ENCODE measurements at places on chromosomes 7 and 10.

GRCh38 chr10:100723770-100724530 lies 21.4 kb upstream of the PAX2 start:
- peaks cover 84% of the 10 kb centered on the region for H3K27me3 ChIP-seq
- H3K27ac ChIP-seq, result no peak overlapping the region
- H3K4me3 ChIP-seq, result no peak overlapping the region
- no peaks in the 10 kb centered on the region for H3K36me3 ChIP-seq

- no peak for DNase-seq
- H3K27me3 ChIP-seq, result peaks cover 3% of the 10 kb centered on the region
- no peaks in the 10 kb centered on the region for H3K36me3 ChIP-seq
These were observed 253.3 kb downstream of the TNS3 start for GRCh38 chr7:47328392-47329319.

DNA sequence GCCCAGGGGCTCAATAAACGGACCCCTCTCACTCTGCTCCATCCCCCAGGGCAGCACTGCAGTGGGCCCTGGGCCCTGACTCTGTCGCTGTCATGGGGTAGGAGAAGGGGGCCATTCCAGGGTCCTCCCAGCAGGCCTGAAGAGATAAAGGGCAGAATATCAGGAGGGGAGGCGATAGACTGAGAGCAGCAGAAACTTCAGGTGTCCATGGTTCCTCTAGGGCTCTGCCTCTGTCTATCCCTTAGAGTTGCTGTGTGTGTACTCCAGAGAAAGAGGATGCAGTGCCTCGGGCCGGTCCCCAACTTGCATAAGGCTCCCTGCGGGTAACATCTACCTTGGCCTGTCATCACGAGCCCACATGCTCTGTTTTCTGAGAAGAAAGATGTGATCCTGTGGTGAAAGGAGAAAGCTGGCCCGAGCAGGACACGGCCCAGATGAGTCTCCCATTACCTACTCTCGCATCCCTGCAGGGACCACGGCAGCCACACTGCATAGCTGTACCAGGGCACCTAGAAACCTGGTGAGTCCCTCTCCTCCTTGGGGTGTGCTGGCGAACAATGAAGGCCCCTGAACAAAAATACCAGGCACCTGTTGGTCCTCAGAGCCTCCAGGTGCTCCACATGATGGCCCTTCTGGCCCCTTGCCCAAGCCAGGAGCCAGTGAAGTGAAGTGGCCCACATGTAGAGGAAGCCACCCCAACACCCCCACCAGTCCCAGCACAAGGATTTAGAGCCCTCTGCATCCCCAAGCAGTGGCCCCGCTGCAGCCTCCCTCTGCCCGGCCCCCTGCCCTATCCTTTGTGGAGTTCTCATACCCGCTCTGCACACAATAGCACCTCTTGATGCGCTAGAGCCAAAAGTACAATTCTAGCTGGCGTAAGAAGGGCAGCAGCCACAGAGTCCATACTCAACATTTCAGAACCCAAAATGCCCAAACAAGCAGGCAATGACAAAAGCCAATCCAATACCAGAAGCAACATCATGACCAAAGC lies 106.8 kb downstream of the ARHGAP22 start:
- no peak overlapping the region for H3K27ac ChIP-seq
- no peaks in the 10 kb centered on the region for H3K36me3 ChIP-seq
- H3K4me1 ChIP-seq, result peaks cover 11% of the 10 kb centered on the region
- H3K27me3 ChIP-seq, result peaks cover 11% of the 10 kb centered on the region
- H3K4me3 ChIP-seq, result no peak overlapping the region

- H3K4me1 ChIP-seq, result no peaks in the 10 kb centered on the region
- no peaks in the 10 kb centered on the region for H3K36me3 ChIP-seq
- H3K4me3 ChIP-seq, result no peak overlapping the region
- H3K27ac ChIP-seq, result no peak overlapping the region
- no peak for DNase-seq
These were observed 575.6 kb downstream of the POM121L12 start for GRCh38 chr7:53611043-53611442.

- H3K36me3 ChIP-seq, result no peaks in the 10 kb centered on the region
- no peaks in the 10 kb centered on the region for H3K27me3 ChIP-seq
- no peaks in the 10 kb centered on the region for H3K4me1 ChIP-seq
- no peak overlapping the region for H3K4me3 ChIP-seq
These were observed 3.5 kb upstream of the DEPP1 start for GRCh38 chr10:44982114-44982460.

DNA sequence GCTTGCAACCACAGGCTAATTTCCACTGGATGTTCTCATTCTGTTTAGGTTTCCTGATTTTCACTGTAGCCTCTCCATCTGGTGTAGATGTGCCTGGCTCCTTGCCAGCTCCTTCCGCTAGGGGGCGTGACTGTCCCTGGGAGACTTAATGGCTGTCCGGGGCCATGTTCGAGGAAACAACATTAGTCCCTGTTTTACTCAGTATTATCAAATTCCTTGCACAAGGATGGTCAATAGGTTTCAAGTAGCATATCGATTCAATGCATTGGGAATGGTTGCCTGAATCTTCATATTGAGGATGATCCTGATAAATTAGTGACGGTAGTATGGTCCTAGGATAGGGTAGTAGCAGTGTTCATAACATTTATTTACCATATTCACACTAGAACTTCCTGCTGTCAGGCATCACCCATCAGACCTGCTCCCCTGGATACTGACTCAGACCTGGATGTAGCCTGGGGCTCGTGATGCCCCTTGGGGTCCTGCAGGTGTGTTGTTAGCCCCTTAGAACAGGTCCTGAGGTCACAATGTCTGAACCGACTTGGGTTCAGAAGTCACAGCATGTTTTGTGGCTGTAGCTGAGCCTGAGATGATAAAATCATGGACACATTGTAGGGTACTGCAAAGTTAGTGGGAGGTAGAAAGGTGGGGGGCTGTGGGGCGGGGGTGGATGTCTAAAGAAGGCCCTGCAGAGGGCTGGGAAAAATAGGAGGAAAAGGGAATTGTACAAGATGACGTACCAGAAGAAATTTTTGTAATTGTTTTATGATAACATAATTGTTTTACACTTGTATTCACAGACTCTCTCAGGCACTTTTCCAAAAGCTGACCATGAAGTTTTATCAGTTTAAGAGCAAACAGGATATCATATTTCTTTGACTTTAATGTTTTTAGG lies 8.9 kb upstream of the EXOC6 start:
- H3K4me3 ChIP-seq, result no peak overlapping the region
- no peaks in the 10 kb centered on the region for H3K27me3 ChIP-seq
- H3K27ac ChIP-seq, result no peak overlapping the region
- H3K36me3 ChIP-seq, result no peaks in the 10 kb centered on the region
- H3K4me1 ChIP-seq, result peaks cover 3% of the 10 kb centered on the region
- DNase-seq, result peak; percentile 73

GRCh38 chr10:79980711-79981110 lies 31.8 kb upstream of the SFTPD start:
- peaks cover 22% of the 10 kb centered on the region for H3K4me1 ChIP-seq
- no peaks in the 10 kb centered on the region for H3K36me3 ChIP-seq
- H3K27ac ChIP-seq, result no peak overlapping the region
- peaks cover 59% of the 10 kb centered on the region for H3K27me3 ChIP-seq
- peak overlapping the region; percentile 61 for H3K4me3 ChIP-seq

DNA sequence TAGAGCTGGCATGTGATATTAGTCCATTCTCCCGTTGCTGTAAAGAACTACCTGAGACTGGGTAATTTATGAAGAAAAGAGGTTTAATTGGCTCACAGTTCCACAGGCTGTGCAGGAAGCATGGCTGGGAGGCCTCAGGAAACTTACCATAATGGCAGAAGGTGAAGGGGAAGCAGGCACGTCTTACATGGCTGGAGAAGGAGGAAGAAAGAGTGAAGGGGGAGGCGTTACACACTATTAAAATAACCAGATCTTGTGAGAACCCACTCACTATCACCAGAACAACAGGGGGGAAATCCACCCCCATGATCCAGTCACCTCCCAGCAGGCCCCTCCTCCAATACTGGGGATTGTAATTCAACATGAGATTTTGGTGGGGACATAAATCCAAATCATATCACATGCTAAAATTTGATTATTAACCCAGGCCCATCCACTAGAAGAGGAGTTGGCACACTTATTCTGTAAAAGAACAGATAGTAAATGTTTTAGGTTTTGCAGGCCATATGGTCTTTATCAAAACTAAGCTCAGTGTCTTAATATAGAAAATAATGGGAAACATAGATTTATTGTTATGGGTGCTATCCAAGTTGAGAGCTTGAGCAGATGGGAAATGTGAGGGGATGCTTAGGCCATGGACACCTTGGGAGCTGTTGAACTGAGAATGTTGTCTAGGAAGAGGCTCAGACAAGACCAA lies 18.6 kb upstream of the HK1 start:
- no peaks in the 10 kb centered on the region for H3K27me3 ChIP-seq
- H3K4me3 ChIP-seq, result no peak overlapping the region
- peaks cover 7% of the 10 kb centered on the region for H3K4me1 ChIP-seq

- no peaks in the 10 kb centered on the region for H3K27me3 ChIP-seq
- no peak for DNase-seq
- no peak overlapping the region for H3K4me3 ChIP-seq
- no peak overlapping the region for H3K27ac ChIP-seq
- H3K36me3 ChIP-seq, result peaks cover 78% of the 10 kb centered on the region
These were observed 60.0 kb downstream of the WAC start for GRCh38 chr10:28592953-28593352.

DNA sequence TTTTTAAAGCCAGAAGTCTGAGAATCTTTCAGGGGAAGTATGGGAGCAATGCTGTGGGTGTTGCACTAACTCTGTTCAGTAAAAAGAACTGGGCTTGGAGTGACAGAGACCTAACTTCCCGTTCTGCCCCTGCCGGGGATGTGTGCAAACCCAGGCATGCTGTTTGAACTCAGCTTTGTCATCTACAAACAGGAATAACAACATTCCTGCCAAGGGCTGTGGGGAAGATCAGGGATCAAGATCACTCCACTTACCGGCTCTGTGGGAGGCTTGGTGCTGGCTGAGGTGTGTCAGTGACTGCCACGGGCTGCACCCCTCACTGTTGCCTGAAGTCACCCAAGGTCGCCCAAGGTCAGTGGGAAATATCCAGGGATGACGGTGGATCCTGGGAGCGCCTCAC lies 23.1 kb upstream of the DRGX start:
- H3K4me1 ChIP-seq, result no peaks in the 10 kb centered on the region
- DNase-seq, result no peak
- no peak overlapping the region for H3K27ac ChIP-seq
- peaks cover 17% of the 10 kb centered on the region for H3K27me3 ChIP-seq

GRCh38 chr10:6411436-6411835 lies 168.6 kb downstream of the PRKCQ start:
- H3K27ac ChIP-seq, result no peak overlapping the region
- no peaks in the 10 kb centered on the region for H3K27me3 ChIP-seq
- H3K4me1 ChIP-seq, result peaks cover 38% of the 10 kb centered on the region
- H3K36me3 ChIP-seq, result no peaks in the 10 kb centered on the region
- no peak overlapping the region for H3K4me3 ChIP-seq
- no peak for DNase-seq

- no peak for DNase-seq
- H3K4me3 ChIP-seq, result no peak overlapping the region
- H3K27ac ChIP-seq, result no peak overlapping the region
- H3K27me3 ChIP-seq, result peaks cover 11% of the 10 kb centered on the region
- H3K36me3 ChIP-seq, result no peaks in the 10 kb centered on the region
These were observed 98.8 kb downstream of the HECW1 start for GRCh38 chr7:43211286-43211685.

DNA sequence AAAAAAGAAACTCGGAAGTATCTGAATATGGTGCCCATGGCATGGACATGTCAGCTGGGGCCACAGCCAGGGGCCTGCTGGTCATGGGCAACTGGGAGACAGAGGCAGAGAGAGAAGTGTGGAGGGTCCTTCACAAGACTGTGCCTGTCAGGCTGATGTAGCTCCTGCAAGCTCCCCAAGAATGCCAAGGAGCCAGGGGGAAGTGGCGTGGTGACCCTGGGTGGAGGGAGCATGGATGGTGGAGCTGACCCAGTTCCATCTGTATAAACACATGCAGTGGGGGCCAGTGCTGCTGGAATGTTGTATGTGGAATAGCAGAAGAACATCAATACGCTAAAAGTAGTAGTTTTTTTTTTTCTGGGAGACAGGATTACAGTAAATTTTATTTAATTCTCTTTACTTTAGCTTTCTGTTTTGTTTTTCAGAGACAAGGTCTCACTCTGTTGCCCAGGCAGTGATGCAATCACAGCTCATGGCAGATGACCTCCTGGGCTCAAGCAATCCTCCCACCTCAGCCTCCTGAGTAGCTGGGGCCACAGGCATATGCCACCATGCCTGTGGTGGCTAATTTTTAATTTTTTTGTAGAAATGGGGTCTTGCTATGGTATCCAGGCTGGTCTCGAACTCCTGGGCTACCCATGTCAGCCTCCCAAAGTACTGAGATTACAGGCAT lies 10.5 kb upstream of the ZMIZ2 start:
- H3K4me1 ChIP-seq, result peaks cover 31% of the 10 kb centered on the region
- H3K4me3 ChIP-seq, result no peak overlapping the region
- H3K36me3 ChIP-seq, result no peaks in the 10 kb centered on the region
- no peaks in the 10 kb centered on the region for H3K27me3 ChIP-seq
- DNase-seq, result no peak

- no peaks in the 10 kb centered on the region for H3K36me3 ChIP-seq
- H3K4me1 ChIP-seq, result peaks cover 16% of the 10 kb centered on the region
- DNase-seq, result no peak
- H3K27ac ChIP-seq, result no peak overlapping the region
- no peak overlapping the region for H3K4me3 ChIP-seq
These were observed 25.3 kb upstream of the ANKRD2 start for GRCh38 chr10:97547271-97547600.

GRCh38 chr7:87159538-87159937 lies 7.3 kb downstream of the DMTF1 start:
- H3K36me3 ChIP-seq, result peaks cover 40% of the 10 kb centered on the region
- no peaks in the 10 kb centered on the region for H3K27me3 ChIP-seq
- DNase-seq, result no peak
- no peak overlapping the region for H3K4me3 ChIP-seq
- peaks cover 52% of the 10 kb centered on the region for H3K4me1 ChIP-seq
- H3K27ac ChIP-seq, result no peak overlapping the region

GRCh38 chr7:118055647-118056046 lies 128.3 kb upstream of the LSM8 start:
- DNase-seq, result no peak
- H3K4me3 ChIP-seq, result no peak overlapping the region

DNA sequence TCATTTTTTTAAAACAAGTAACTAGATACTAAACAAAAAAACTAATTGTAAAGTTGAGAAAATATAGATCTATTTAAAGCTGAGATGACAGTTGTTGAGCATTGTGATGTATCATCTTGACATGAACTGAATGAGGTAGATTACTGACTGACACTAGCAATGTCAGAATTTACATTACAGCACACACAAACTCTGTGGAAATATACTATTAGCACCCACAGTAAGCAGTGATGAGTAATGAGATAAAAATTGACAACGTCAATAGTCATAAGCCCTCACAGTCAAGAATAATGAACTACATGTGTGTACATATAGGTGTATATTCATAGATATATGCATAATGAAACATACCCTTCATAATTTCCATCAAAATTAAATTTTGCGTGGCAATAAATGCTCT lies 368.4 kb downstream of the TFEC start:
- H3K27me3 ChIP-seq, result no peaks in the 10 kb centered on the region
- no peak for DNase-seq
- H3K4me1 ChIP-seq, result no peaks in the 10 kb centered on the region
- H3K27ac ChIP-seq, result no peak overlapping the region
- no peaks in the 10 kb centered on the region for H3K36me3 ChIP-seq

- H3K27ac ChIP-seq, result no peak overlapping the region
- H3K27me3 ChIP-seq, result peaks cover 80% of the 10 kb centered on the region
- no peaks in the 10 kb centered on the region for H3K4me1 ChIP-seq
- no peak for DNase-seq
These were observed 22.6 kb downstream of the JCAD start for GRCh38 chr10:30036811-30037210.

GRCh38 chr7:81331061-81332018 lies 412.5 kb upstream of the SEMA3C start:
- no peak overlapping the region for H3K4me3 ChIP-seq
- no peak overlapping the region for H3K27ac ChIP-seq
- no peaks in the 10 kb centered on the region for H3K4me1 ChIP-seq
- DNase-seq, result no peak
- no peaks in the 10 kb centered on the region for H3K27me3 ChIP-seq

Measured in activated naive CD8-positive, alpha-beta T cell treated with anti-CD3 and anti-CD28 coated beads, Interleukin-2, amount 50 U/mL, for 24 hours (primary cell).